ENCODE measurements at places on chromosomes 6 and 20. TPM values are rescaled to one million over a fixed set of nuclear protein-coding genes. Genes with fewer than 3 reads are reported as not detected.

The SCUBE3 gene
- total RNA-seq = 1.7 TPM

The IPCEF1 gene
- 29.5 TPM for total RNA-seq

The COX4I2 gene
- not detected for total RNA-seq

The MUC22 gene
- total RNA-seq = not detected

The SNAP91 gene
- total RNA-seq = 106 TPM

The MAK gene
- 0.16 TPM for total RNA-seq

The LINC00237 gene
- 2.0 TPM for total RNA-seq

The PRDM13 gene
- not detected for total RNA-seq

The CST4 gene
- total RNA-seq = not detected

The ARMH2 gene
- total RNA-seq = not detected

The PRR18 gene
- total RNA-seq = 0.47 TPM

The HTR1E gene
- total RNA-seq = 0.16 TPM

The STX7 gene
- total RNA-seq = 84.5 TPM

The MOG gene
- not detected for total RNA-seq

Measured in occipital lobe (tissue), 3 donors.